NT2/D1 (cell line): ENCODE measurements at places on chromosomes 2 and 18.

GRCh38 chr2:225002656-225003045 is 39.6 kb downstream of the DOCK10 start:
- DNase-seq: no peak

DNA sequence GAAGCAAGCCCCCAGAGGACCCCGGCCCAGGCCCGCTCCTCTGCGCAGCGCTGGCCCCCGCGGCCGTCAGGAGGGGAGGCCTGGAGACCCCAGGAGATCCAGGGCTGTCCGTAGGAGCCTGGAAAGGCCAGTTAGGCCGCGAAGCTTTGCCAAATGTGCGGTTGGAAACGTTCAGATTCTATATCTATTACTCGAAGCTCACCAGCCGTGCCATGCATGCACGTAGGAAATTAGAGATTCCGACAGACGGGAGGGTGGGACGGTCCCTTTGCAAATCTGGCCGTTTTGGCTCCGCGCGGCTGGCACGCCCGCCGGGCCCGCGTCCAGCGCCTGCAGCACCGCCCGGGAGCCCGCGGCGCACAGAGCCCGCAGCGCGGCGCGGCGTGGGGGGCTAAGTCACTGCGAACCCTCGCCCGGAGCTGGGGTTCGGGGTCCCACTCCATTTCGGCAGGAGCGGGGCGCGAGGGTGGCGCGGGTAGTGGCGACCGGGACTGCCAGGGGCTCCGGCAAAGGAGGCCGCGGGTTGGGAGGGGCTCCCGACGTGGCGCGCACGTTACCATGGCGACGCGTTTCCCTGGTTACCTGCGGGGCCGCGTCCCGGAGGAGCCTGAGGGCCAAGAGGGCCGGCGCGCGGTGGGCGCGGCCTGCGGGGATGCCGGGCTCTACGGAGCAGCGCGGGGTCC is 488.6 kb upstream of the SMIM21 start:
- DNase-seq: peak; percentile 43

DNA sequence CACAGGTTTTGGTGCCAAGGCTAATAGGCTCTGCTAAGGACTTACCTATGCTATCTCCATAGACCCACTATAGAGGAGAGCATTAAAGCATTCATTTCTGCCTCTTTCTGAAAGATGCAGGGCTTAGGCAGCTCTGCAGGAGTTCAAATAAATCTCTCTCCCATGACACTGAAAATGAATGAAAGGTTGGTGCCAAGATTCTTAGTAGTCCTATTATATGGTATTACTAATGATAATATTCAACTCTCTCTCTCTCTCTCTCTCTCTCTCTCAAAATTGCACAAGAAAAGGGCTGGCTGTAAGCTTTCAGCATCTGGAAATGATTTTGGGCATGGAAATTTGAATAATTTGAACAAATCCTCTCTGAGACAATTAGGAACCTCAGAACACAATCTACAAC is 433.7 kb downstream of the MBD2 start:
- DNase-seq: no peak

DNA sequence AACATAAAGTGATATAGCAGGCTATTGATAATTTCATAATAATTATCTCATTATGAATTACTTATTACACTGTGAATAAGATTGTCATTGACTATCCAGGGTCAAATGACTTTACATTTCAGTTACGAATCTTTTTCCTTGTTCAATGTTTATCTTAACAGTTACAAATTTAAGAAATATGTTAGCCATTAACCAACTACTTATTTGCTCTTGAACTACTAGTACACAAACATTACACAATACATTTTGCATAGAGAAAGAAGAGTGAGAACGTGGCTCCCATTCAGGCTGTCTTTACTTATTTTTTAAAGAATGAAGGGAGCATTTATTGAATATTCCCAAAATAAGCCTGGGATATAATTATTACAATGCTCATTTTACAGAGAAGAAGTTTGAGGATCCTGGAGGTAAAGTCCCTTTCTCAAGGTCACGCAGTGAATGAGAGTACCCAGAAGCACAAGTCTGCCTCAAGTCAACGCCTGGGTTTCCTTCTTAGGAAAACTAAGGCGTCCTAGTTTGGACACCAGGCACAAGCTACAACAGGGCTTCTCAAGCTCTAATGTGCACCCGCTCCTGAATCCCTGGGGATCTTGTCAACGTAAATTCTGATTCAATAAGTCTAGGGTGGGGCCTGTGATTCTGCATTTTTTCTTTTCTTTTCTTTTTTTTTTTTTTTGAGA is 164.2 kb downstream of the FIGN start:
- no peak for DNase-seq

DNA sequence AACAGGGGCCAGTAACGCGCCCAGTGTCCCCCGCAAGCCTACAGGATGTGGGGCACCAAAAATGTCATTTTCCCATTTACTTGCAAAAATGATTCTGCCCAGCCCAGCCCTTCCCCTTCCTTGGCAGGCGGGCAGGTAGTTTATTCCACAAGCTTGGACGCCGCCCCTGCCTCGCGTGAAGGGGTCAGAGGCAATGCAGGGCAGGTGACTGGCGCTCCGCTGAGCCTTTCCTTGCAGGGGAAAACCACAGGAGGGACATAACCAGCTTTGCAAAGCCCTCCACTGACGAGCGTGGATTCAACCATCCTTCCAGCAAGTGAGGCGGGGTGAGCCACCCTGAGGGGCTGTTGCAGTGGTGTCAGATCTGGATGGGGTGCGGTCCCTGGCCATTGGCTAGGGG is 5.3 kb downstream of the MAB21L4 start:
- no peak for DNase-seq

DNA sequence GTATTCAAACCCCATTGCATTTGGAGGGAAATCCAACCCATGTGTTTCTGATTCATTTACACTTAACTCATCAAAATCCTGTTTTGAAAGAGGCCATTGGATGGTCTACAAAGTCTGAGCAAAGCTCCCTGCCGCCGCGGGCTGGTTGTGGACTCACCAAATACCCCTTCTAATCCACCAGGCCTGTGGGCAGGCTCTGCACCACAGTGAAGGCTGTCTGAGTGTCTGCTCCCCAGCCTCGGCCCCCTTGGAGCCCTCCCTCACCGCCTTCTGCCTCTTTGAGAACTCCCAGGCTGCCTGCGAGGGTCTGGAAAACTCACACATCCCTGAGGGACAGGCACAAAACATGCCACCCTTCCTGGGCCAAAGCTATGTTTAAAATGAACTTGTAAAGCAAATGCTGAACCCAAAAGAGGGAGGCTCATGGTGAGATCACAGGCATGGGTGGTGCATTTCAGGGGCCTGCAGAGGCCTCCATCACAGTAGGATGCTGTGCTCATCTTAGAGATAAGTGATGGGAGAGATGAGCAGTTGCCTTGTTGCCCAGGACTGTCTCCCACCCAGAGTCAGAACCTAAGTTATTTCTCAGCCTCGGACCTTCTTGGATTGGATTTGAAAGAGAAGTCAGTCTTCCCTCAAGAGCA is 225.0 kb downstream of the CYP26B1 start:
- DNase-seq: no peak

DNA sequence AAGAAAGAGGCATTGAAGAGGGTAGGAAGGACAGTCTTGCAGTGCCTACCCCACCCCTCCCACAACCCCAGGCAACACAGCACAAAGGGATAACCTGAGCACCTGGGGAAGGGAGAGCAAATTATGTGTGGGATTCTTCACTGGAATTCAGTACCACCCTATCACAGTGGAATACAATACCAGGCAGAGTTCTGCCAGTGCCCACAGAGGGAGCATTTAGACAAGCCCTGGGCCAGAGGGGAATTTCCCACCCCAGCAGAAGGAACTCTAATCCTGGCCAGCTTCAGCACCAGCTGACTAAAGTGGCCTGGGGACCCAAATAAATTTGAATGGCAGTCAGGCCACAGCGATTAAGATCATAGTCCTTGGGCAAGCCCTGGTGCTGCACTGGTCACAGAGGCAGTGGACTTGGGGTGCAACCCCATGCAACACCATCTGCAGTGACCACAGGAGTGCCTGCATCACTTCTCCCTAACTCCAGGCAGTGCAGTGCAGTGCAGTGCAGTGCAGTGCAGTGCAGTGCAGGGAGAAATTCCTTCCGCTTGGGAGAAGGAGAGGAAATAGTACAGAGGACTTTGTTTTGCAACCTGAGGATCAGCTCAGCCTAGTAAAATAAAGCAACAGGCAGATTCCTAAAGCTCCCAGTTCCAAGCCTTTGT is 147.8 kb upstream of the SRD5A2 start:
- DNase-seq: no peak

DNA sequence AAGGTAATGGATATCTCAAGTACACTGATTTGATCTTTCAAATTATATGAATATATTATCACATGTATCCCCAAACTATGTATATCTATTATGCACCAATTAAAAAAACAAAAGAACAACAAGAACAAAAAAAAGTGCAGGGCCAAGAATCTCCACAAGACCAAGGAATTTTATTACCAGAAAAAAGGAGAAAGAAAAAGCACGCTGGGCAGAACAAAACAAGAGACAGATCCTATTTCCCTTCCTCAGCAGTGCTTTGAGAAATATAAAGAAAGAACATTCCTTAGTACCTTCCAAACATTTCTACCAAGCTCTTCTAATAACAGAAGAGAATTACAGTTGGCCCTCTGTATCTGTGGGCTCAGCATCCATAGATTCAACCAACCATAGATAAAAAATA is 144.7 kb upstream of the CREB1 start:
- no peak for DNase-seq

DNA sequence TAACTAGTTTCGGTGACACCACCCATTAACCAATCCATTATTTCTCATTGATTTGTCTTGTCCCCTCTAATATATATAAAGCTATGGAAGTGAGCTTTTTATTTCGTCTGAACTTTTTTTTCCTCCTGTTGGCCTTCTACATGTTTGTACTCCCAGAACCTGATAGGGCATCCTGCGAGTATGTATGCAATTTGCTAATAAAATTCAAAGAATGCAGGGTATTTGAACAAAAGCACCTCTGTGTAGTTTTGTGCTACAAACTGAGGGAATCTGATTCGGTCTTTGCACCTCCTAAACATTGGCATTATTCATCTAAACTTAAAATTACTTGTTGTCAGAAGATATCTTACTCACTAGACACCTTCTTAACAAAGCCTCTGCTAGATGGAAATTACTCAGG is 242.9 kb upstream of the TMEFF2 start:
- no peak for DNase-seq

GRCh38 chr2:11534746-11535484 is 1.1 kb downstream of the GREB1 start:
- no peak for DNase-seq

DNA sequence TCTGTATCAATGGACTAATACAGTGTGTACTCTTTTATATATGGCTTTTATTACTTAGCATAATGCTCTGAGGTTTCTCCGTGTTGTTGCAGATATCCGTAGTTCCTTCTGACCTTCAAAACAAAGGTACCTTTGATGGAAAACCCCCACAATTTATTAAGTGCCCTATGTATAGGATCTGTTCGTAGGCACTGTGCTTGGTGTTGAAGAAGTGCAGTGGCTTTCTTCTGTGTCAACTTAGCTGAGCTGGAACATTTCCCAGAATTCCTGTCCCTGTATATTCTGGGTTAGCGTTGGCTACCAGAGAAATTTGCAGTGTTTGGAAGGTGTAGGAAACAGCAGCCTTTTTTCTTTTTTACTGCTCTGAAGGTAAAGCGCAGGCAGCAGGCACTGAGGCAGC is 56.3 kb upstream of the MSH2 start:
- no peak for DNase-seq

- DNase-seq: no peak
These were observed 149.8 kb upstream of the ITGA4 start for GRCh38 chr2:181307203-181307991.

GRCh38 chr18:73966954-73967353 is 180.7 kb downstream of the FBXO15 start:
- no peak for DNase-seq

DNA sequence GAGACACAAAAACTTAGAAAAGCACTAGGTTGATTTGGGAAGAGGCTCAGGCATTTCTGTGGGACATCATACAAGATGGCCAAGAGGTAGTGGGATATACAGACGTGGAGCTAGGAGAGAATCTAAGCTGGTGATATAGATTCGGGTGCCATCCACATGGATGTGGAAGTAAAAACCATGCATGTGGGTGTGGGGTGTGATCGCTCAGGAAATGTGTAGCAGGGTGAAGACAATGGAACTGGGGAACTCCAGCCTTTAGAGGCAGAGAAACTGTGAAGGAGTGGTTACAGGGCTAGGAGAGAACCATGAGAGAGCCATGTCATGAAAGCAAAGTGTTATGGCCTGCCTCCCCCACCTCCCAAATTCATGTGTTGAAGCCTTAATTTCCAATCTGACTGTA is 43.0 kb upstream of the CTLA4 start:
- no peak for DNase-seq

GRCh38 chr2:150309311-150310080 is 178.0 kb downstream of the RND3 start:
- DNase-seq: no peak

DNA sequence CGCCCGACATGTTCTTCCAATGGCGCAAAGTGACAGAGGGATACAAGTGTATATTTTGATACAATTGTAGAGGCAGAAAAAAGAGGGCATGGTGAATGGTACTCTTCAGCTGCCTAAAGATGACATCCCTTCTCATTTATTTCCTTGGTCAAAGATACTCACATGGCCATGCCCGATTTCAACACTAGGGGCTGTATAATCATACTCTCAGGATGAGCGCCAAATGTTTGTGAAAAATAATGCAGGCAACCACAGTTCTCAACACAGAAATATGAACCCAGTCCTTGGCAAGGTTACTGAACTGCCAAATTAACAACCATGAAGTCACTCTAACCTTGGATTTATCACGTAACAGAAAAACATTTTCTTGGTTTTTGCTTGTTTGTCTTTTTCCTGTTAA is 204.4 kb downstream of the CCDC102B start:
- DNase-seq: no peak

GRCh38 chr2:75564026-75564688 is 3.4 kb upstream of the EVA1A start:
- no peak for DNase-seq

DNA sequence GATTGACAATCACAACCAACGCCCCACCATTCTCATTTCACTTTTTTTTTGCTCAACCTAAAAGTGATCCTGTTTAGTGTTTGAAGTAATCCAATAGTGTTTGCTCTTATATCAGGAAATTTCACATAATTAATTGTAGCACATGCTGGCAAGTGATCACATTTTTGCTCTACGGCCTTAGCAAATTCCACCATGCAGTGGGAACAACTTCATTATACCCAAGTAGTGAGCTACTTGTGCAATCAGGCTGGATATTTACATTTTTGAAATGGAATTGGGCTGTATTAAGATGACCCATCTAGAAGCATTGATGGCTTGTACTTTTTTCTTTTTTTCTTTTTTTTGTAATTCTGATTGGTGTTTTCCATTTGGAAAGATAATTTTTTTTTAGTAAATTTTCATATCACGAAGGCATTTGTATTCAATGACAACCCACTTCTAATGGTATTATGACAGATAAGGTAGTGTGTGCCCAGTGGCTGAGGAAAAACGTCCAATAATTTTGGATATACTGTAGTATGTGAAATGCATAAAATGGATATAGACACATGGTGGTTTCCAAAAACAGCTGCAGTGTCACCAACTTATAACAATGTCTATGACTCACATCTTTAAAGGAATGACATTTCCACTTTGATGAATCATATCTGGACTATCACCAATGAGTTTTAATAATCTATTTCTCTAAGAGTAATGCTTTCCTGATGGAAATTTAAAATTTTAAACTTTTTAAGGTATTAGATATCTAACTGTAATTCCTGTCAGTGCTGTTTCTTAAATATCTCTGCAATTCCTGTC is 130.6 kb downstream of the COL6A3 start:
- no peak for DNase-seq
